ENCODE measurements at places on chromosomes 16 and 17.

GRCh38 chr16:87931504-87931903 lies 4.8 kb downstream of the CA5A start:
- no peak for DNase-seq

DNA sequence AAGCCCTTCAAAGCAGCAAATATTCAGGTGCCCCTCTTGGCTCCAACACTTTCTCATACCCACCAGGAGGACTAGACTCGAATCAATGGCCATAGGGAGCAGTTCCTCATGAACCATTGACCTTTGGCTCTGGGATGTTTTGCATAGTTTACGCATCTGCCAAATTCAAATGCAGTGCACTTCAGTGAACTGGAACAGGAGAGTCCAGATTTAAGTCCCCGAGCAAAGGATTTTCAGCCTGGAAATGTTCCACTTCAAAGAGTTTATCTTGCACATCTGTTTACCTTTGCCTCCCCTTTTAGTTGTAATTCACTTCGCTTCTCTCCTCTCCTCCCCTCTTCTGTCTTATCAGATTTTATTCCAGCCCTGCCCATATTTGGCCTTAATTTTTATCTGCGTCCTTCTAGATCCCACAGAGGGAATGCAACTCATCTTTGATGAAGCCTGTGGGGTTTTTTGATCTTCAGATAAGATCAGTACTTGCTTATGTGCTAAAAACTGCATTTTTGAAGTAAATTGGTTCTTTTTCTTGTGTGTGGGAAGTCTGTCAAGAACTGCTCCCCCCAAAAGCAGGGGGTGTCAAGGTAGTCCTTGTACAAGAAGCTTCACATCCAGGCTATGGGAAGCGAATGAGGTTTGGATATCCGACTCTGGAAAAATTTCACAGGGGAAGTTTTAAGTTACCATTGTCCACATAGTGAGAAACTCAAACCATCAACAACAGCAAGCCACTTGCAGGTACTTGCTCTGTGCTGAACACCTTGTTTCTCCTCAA lies 281.6 kb downstream of the RBFOX1 start:
- no peak for DNase-seq

DNA sequence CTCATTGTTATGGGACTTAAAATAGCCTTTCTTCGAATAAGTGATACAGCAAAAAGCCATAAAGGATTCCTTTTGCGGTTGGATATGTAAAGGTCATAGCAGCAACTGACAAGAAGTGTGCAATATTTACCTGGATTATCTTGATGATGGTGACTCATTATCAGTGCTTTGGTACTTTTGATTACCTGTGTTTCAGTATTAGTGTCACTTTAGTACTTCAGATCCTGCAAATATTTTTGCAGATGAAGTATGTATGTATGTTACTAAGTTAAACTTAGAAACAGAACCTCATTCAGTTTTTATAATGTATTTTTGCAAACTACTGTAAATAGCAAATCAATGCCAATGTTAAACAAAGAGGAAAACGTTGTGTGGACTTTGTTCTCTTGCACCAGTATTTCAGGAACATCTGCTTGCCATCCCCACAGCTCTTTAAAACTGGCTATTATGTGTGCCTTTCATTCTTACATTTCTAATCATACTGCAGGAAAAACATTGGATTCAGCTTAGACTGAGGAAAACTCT lies 10.5 kb downstream of the CNEP1R1 start:
- DNase-seq, result no peak

DNA sequence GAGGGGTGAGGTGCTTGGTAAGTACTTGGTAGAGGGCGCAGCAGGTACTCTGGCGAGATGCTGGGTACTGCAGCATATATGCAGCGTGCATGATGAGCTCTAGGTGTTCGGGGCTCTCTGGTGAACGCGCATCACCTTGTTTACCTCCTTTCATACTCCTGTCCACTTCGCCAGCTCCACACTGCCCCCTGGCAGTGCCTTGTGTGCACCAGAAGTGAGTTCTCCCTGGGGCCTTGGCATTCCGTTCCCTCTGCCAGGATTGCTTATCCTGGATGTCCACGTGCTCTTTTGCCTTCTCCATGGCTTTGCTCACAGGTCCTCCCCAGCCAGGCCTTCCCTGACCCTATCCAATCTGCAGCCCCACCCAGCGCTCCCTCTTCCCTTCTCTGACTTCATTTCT lies 154.2 kb downstream of the MRM1 start:
- DNase-seq, result no peak

DNA sequence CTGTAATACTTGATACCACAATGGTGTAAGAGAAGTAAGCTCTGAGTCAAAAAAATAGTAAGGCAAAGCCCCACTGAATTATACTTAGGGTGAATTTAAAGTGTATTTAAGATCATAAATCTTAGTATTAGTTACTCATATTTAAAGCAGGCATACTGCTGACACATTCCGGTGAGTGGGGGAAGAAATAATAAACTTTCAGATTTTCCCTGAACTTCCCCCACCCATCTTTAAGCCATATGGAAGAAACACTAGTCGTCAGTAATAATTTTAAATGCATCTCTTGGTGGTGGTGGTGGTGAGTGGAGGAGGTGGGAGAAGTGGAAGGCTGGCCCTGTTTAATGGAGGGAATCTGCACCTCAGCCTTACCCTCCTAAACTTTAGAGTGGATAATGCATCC lies 20.5 kb downstream of the MPHOSPH6 start:
- no peak for DNase-seq

- DNase-seq, result no peak
These were observed 16.9 kb downstream of the EARS2 start for GRCh38 chr16:23539984-23540816.

Measured in epithelial cell of proximal tubule (primary cell).